ENCODE measurements at places on chromosomes 7 and 10.

- DNase-seq, result no peak
These were observed 44.7 kb downstream of the AVL9 start for GRCh38 chr7:32539919-32540531.

GRCh38 chr7:64733550-64734240, 60.5 kb upstream of the ZNF138 start:
- no peak for DNase-seq

DNA sequence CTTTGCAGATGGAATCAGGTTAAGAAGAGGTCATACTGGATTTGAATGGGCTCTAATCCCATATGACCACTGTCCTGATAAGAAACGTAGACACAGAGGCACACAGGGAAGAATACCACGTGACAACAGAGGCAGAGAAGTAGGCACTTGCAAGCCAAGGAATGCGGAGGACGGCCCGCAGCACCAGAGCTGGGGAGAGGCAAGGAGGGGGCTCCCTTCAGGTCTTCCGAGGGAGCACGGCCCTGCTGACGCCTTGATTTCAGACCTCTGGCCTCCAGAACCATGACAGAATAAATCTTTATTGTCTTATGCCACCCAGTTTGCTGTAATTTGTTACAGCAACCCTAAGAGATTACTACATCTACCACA, 44.7 kb upstream of the TMEM213 start:
- no peak for DNase-seq

DNA sequence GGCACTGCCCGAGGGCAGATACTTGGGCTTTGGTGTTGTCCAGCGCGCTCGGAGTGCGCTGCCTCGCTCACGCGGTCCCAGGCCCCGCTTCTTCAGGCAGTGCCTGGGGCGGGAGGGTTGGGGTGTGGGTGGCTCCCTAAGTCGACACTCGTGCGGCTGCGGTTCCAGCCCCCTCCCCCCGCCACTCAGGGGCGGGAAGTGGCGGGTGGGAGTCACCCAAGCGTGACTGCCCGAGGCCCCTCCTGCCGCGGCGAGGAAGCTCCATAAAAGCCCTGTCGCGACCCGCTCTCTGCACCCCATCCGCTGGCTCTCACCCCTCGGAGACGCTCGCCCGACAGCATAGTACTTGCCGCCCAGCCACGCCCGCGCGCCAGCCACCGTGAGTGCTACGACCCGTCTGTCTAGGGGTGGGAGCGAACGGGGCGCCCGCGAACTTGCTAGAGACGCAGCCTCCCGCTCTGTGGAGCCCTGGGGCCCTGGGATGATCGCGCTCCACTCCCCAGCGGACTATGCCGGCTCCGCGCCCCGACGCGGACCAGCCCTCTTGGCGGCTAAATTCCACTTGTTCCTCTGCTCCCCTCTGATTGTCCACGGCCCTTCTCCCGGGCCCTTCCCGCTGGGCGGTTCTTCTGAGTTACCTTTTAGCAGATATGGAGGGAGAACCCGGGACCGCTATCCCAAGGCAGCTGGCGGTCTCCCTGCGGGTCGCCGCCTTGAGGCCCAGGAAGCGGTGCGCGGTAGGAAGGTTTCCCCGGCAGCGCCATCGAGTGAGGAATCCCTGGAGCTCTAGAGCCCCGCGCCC, at the start of gene NPY:
Gene NPY, plus strand, starts transcription at position 294 of the 802 bp plus-strand sequence. CDS start 1,051 bp downstream, outside the sequence.
- peak; percentile 8 for DNase-seq

DNA sequence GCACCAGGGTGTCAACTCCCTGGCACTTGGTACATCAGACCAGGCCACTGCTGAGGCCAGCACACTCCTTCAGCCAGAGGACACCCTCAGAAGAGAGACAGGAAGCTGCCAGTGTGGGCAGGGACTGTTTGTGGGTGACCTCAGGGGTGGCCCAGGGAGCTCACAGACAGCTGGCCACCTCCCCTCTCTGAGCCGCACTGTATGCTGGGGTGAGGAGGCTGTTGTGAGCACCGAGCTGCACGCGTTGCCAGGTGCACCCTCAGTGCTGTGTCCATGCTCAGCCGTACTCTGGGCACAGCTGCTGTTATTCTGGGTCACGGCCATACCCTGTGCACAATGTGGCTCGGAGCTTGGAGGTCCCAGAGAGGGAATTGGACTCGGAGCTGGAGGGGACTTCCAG, 61.5 kb upstream of the NANOS1 start:
- DNase-seq, result no peak

- no peak for DNase-seq
These were observed 750.7 kb upstream of the KCND2 start for GRCh38 chr7:119522263-119522662.

- DNase-seq, result no peak
These were observed 206.6 kb downstream of the LSM5 start for GRCh38 chr7:32283546-32283945.

- no peak for DNase-seq
These were observed 9.8 kb upstream of the RAB18 start for GRCh38 chr10:27494116-27494805.

GRCh38 chr7:48028938-48029337, at the start of gene SUN3:
Gene SUN3 (minus strand): TSS chr7:48029107. CDS start chr7:48028938, 169 bp downstream.
- no peak for DNase-seq

- no peak for DNase-seq
These were observed 34.8 kb downstream of the CDH23 start for GRCh38 chr10:71431239-71432100.

GRCh38 chr10:5648494-5649457, 17.6 kb downstream of the ASB13 start:
- DNase-seq, result no peak

GRCh38 chr7:20064974-20065862, 152.0 kb downstream of the MACC1 start:
- no peak for DNase-seq

GRCh38 chr7:127146746-127147536, 105.8 kb downstream of the GRM8 start:
- no peak for DNase-seq

DNA sequence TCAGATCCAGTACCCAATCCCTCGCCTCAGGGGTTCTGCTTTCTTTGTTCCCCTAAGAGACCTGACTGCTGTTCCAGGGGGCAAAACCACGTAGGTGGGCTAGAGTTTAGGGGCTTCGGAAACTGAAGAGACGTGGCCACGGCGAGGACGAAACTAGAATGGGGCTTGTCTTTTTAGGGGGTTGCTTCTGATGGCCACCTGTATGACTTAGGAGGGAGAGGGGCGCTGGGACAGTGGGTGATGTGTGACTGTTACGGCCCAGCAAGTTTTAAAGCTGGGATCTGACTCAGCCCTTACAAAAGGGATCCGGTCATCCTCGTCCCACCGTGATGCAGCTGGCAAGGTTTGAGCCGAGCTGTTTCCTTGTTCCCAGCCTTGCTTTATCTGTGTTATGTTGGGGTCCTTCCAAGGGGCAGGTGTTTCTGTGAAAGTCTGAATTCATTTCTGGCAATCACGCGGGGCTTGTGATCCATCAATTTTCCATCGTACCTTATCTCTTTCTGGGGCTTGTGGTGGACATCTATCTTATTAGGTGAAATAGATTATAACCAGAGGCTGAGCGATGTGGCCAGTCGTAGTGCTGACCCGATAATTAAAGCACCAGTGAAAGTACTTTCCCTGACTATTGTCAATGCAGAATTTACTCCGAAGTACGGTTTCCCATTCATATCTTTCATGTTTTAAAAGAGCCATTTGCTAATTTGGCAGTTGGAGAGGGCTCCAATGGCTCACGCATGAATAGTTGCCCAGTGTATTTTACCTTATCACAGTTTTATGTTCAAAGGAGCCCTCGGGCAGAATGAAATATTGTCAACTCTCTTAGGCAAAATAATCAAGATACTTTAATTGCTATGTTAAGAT, 830 bp downstream of the MET start:
- DNase-seq, result no peak

GRCh38 chr7:41401833-41402232, 301.1 kb downstream of the INHBA start:
- no peak for DNase-seq

GRCh38 chr10:21513405-21513788, 12.1 kb downstream of the SKIDA1 start:
- DNase-seq, result no peak

DNA sequence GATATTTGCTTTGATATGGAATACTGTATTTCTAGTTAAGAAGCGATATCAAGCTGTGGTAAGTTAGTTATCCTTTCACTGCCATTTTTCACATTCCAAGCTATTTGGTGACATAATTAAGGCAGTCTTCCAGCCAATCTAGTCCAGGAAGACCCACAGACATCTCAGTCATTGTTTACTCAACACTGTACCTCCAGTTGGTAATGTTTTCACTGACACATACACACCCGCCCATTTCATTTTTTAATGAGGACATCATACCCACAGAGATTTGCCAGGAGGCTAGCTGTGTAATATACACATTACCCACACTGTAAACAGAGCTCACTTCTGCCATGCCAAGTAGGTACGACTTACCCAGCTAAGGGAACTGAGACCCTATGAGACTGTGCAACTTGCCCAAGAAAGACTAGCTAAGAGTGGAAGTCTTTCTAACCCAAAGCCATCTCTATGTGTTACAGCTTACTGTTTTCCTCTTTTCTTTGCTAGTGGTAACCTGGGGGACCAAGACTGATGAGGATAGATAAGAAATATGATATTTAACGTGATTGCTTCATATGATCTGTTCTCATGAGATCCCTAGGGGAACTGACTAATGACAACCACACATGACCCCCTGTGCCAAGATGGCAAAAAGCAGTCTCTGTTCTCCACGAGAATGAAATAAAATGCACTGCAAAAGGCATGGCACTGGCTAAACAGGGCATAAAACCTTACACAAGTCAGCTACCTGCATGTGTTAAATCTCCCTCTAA, 179.0 kb downstream of the DGKI start:
- no peak for DNase-seq

- no peak for DNase-seq
These were observed 28.9 kb downstream of the SKIDA1 start for GRCh38 chr10:21496343-21497176.

- DNase-seq, result no peak
These were observed 997.3 kb downstream of the LRMDA start for GRCh38 chr10:76428551-76429367.

GRCh38 chr10:6464862-6465430, 115.1 kb downstream of the PRKCQ start:
- peak; percentile 16 for DNase-seq

DNA sequence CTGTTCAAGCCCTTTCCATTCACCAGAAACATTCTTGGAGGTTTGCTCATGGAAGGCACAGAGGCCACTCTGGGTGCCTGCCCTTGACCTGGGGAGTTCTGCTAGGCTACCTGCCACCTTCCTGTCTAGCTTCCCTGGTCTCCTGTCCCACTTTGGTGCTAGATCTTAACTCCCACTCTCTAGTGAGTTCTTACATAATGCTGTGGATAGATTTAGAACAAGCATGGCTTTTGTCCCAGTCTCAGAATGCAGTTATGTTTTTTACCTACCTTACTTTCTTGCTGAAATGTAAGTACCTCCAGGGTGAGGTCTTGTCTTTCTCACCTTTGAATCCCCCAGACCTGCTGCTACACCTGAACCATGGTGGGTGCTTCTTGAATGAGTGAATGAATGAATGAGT, 1252.3 kb downstream of the TYW1 start:
- no peak for DNase-seq

DNA sequence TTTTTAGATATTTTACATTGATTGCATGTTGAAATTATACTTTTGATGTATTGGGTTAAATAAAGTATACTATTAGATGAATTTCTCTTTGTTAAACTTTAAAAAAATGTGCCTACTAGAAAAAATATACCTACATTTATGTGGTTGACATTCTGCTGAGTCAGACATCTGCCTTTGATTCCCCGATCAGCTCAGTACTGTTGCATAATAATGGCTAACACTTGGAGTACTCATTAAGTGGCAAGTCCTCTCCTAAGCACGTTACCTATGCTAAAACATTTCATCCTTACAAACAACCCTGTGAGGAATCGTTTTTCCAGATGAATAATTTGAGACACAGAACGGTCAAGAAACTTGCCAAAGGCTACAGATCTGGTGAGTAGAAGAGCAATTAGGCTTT, 14.0 kb upstream of the SEM1 start:
- DNase-seq, result no peak

- no peak for DNase-seq
These were observed 45.5 kb upstream of the GPAM start for GRCh38 chr10:112229096-112229495.

- DNase-seq, result no peak
These were observed 36.6 kb upstream of the PLPP4 start for GRCh38 chr10:120420421-120420820.

DNA sequence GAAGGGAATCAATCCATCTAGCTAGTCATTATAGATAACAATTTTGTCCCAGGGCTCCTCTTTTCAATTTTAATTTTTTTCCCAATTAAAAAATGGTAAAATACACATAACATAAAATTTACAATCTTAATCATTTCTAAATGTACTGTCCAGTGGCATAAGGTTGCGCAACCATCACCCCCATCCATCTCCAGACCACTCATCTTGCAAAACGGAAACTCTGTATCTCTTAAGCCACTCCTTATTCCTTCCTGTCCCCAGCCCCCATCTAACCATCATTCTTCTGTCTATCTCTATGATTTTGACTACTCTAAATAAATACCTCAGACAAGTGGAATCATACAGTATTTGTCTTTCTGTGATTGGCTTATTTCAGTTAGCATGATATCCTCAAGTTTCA, 46.1 kb upstream of the RAB18 start:
- DNase-seq, result no peak

DNA sequence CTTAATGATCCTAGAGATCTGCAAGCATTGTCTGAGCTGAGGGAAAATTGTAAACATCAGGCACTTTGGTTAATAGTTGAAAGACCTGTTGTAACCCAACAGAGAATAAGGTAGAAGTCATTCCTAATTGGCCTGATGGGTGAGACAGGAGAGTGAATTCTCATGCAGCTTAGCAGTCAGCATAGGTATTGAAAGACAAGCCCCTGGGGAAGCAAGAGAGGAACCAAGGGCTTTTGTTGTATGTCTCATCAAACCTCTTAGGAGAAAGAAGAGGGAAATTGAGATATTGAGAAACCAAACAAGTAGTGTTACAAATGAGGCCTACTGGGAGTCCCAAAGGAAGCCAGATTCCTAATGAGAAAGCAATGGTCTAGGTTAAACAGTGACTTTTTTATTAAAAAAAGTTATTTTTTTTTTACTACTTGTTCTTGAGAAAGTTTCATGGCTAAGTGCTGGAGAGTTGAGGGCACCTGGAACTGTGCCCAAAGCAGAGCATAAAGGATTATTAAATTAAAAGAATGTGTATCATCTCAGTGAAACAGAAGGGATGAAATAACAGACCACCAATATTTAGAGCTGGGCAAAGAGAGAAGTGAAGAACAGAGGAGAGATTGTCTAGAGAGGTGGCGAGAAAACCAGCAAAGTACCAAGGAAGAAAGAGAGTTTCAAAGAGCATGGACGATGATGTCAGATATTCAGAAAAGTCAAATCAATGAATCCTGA, 168.9 kb downstream of the CDK14 start:
- no peak for DNase-seq

All from stimulated activated CD4-positive, alpha-beta T cell treated with anti-CD3 and anti-CD28 coated beads, Interleukin-2, amount 100 ng/mL, for 4 hours (primary cell).